ENCODE measurements at places on chromosomes 12 and 14.
A peak's percentile ranks its signal among the peaks of the same experiment; 100 is the strongest.

DNA sequence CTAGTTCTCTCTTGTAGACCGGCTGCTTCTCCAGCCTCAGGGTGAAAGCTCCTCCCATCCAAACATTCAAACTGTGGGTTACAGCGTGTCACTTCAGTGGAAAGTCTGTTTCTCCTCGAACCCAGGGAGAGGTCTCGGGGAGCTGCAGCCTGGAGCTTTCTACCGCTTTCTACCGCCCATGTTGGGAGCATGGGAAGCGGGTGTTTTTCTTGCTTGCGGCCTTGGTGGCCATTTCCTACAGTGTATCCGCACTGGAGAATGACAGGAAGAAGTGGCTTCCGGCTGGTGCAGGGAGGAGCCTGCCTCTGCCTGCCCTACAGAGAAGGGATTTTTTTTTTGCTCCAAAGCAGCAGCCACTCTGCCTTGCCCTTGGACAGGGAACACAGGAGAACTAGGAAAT lies 21.2 kb downstream of the ZFP36L1 start:
- no peak for DNase-seq

- DNase-seq: no peak
Measured at GRCh38 chr14:85027681-85028370, 502.1 kb upstream of the FLRT2 start.

DNA sequence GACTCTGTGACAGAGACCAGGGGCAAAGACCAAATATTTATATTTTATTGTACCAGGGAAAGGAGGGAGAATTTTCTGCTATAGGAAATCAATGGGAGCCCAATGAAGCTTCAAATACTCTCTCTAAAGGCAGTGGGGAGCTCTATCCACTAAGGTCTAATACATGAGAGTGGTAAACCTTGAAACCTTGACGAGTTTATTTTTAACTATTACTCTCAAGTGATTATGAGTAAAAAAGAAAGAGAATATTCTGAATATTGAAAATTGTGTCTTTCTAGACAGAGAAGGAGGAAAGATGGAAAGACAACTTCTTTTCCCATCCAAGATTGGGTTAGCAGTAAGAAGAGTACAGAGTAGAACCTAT lies 1722.1 kb upstream of the SEL1L start:
- no peak for DNase-seq

- DNase-seq: no peak
Measured at GRCh38 chr12:52370926-52371608, 3.8 kb upstream of the KRT85 start.

GRCh38 chr12:24901576-24902461 lies 47.1 kb downstream of the BCAT1 start:
- DNase-seq: no peak

- no peak for DNase-seq
Measured at GRCh38 chr12:58781609-58782008, 138.7 kb downstream of the LRIG3 start.

DNA sequence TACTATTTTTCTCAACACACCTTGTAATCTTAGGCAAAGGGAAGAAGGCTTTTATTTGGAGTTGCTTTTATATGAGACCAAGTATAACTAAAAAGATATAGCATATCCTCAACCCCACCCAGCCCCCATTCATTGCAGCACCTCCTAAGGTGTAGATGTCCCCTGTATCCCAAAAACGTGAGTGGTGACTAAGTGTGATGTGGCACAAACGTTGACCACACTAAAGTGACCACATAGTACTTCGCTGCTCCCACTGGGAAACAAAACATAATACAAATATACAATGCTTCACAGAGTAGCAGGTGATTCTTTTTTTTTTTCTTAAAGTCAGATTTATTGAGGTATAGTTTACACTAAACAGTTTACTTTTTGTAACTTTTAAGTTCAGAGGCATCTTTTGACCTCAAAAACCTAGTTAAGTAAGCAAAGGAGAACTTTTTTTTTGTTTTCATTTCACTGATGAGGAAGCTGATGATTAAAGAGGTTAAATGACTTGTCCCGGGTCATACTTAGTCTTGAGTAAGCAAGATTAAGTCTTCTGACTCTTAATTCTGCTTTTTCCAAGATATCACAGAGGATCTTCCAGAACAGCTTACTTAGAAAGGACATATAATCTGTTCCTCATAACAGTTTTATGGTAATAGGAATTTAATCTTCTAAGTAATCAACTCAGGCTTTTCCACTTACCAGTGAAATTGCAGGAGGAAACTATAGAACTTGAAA lies 245.2 kb upstream of the PLEKHG7 start:
- DNase-seq: no peak

DNA sequence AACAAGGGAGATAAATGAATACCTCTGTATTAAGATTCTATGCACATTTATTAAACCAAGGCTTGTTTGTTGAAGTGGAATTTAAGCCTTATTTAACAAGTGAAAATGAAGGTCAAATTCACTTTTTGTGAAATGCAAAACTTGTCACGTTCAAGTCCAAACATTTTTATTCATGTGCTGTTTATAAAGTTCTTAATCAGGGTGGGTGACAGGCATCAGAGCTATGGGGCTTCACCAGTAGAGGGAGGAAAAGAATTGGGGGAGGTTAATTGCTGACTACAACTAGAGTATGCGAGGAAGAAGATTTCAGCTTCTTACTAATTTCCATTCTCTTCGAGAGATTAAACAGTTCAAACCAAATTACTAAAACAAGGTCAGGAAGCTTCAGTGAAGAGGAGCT lies 9.7 kb downstream of the MOK start:
- DNase-seq: no peak

GRCh38 chr12:53427905-53428594 lies 4.4 kb downstream of the AMHR2 start:
- peak; percentile 80 for DNase-seq

GRCh38 chr12:24021164-24021502 lies 71.7 kb upstream of the SOX5 start:
- no peak for DNase-seq

DNA sequence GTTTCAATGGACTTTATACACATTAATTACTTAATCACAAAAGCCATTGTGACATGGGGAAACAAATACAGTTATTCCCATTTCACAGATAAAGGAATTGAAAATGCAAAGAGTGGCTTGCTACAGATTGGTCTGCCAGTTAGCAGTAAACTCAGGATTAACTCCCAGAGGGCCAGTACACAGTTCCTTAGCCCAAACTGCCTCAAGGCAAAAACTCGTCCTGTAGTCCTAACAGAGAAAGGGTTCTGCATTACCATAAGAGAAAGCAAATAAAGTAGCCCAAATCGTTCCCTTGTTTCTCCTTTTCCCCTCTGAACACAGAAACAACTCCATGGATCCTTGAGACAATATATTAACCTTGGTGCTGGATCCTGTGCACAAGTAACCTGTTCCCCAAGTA lies 274.4 kb downstream of the LRIG3 start:
- DNase-seq: no peak

DNA sequence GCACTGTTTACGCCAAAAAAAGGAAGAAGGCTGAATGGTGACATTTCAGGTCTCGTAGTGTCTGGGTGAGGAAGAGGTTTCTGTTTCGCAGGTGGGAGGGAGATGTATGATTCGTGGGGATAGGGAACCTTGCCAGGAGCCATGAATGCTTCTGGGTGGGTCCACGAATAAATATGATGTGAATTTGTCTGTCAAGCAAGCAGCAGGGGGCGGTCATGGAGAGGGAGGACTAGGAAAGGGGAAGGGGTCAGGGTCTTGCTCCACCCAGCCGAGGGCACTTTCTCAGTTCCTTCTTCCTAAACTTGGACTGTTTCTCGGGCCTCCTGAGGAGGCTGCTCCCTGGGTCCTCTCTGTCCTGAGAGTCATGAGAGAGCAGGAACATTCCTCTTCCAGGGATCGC lies 72.5 kb downstream of the LGMN start:
- no peak for DNase-seq

- DNase-seq: no peak
Measured at GRCh38 chr12:14396071-14396470, 30.6 kb downstream of the ATF7IP start.

- DNase-seq: peak; percentile 58
Measured at GRCh38 chr12:26402648-26403047, 207.3 kb downstream of the SSPN start.

GRCh38 chr14:94239406-94239805 lies 53.7 kb downstream of the SERPINA10 start:
- no peak for DNase-seq

DNA sequence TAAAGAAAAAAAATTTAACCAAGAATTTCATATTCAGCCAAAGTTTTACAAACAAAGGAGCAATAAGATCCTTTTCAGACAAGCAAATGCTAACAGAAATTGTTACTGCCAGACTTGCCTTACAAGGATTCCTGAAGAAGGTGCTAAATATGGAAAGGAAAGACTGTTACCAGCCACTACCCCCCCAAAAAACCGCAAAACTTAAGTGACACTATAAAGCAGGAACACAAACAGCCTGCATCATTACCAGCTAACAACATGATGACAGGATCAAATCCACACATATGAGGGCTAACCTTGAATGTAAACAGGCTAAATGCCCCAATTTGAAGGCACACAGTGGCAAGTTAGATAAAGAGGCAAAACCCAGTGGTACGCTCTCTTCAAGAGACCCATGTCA lies 55.7 kb downstream of the APOBEC1 start:
- DNase-seq: no peak

DNA sequence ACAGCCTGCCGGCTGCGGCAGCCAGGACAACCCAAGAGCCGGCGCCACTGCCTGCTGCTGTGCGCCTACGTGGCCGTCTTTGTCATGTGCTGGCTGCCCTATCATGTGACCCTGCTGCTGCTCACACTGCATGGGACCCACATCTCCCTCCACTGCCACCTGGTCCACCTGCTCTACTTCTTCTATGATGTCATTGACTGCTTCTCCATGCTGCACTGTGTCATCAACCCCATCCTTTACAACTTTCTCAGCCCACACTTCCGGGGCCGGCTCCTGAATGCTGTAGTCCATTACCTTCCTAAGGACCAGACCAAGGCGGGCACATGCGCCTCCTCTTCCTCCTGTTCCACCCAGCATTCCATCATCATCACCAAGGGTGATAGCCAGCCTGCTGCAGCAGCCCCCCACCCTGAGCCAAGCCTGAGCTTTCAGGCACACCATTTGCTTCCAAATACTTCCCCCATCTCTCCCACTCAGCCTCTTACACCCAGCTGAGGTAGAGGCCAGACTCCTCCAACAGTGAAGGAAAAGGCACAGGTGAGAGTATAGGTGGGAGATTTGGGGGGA lies 10.3 kb downstream of the ZBTB39 start:
- DNase-seq: no peak

DNA sequence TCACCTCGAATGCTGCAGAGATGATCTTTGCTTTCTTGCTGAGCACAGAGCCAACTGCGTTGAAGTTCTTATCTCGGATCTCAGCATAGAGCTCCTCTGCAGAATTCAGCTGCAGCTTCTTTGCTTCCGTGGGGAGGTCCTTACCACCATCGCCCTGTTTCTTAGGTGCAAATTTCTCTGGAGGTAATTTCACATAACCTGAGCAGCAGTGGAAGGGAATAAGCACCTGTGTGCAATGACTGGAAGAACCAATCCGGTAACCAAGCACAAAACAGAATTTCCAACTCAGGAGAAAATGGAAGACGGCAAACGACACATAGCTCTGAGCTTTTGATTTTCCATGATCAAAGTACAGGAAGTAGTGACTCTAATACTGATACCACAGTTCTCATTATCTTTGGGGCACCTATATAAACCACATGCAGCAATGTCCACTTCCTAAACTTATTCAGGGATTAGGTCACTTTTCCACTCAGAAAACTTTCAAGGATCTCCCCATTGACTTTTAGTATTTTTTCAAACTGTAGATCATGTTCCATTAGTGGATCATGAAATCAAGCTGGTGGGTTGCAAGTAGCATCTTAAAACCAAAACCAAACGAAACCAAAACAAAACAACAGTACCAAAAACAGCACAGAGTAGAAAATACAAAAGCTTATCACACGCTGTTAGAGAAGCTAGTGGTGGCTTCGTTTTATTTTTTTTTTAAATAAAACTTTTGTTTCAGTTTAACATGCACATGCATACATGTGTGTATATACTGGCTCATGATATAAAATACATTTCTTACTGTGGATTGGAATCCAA lies 18.9 kb upstream of the DIABLO start:
- DNase-seq: no peak

DNA sequence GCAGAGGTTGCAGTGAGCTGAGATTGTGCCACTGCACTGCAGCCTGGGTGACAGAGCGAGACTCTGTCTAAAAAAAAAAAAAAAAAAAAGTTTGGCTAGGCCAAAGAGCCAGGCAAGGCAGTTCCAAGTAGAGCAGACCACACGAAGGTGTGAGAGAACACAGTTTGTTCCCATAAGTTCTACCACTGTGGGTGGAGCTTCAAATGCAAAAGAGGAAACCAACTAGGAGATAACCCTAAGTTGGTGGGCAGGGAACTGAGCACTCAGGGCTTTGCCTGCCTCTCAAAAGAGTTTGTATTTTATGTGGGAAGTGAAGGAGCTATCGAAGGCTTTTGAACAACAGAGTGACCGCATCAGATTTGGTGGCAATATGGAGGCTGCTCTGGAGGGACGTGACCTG lies 15.1 kb downstream of the SOCS2 start:
- no peak for DNase-seq

DNA sequence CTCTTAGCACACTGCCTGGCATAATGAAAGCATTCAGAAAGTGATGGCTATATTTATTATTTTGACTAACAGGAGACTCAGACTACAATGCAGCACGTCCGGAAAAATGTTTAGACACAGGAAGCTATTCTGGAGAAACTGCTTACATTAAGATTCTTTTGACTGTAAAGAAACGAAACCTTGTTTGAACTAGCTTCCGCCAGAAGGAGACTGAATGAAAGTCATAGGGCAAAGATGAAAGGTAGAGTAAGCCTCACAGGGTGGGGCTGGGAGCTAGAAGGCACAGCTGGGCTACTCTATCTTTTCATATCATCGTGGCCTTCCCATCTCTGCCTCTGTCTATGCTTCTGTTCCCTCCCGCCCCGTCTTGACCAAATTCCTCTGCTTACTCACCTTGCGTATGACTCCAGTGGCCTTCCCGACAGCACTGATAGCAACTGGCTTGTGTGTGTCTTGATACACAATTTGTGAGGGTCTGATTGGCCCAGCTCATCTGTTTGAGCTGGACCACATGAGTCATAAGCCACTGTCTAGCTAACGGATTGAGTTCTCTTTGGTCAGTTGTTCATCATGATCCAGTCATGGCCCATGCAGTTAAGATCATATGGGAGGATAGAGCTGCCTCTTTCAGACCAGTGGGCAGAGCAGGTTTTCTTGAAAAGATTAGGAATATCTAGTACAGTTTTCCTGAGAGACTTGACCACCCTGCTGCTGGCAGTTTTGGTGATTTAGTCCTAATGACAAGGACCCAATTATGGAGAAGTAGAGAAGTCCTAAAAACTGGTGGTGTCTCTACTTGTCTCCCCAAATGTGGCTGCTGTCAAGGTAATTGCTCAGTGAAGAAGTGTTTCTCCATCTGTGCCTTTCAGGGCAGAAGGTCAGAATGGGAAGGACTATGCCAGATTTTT lies 151.5 kb upstream of the SLC38A2 start:
- peak; percentile 91 for DNase-seq

GRCh38 chr12:131085125-131085815 lies 131.6 kb downstream of the ADGRD1 start:
- no peak for DNase-seq

- DNase-seq: no peak
Measured at GRCh38 chr14:103332143-103332919, 1.7 kb upstream of the EIF5 start.

- DNase-seq: no peak
Measured at GRCh38 chr14:104388011-104388521, 191.5 kb upstream of the C14orf180 start.
